Pulmonary artery endothelial cell (primary cell): ENCODE measurements at places on chromosomes 16 and 17. TPM values are rescaled to one million over a fixed set of nuclear protein-coding genes. Genes with fewer than 3 reads are reported as not detected.

RASL10B gene
- 0.20 and 0.49 TPM in 2 replicates for total RNA-seq

ITGA2B gene
- 0.13 and 0.39 TPM in 2 replicates for total RNA-seq

MYH8 gene
- not detected in 2 replicates for total RNA-seq

BRICD5 gene
- total RNA-seq: 1.1 and 6.5 TPM in 2 replicates

CCDC200 gene
- total RNA-seq: not detected in 2 replicates

NOS2 gene
- total RNA-seq: not detected in 2 replicates

CCDC144A gene
- total RNA-seq: 2.6 and 7.2 TPM in 2 replicates

AGRP gene
- not detected in 2 replicates for total RNA-seq

KRTAP2-1 gene
- not detected in 2 replicates for total RNA-seq

MYH2 gene
- not detected in 2 replicates for total RNA-seq

TBC1D3B gene
- total RNA-seq: 0.60 and 0.86 TPM in 2 replicates

NECAB2 gene
- total RNA-seq: 0.04 and 0.20 TPM in 2 replicates

MYH1 gene
- total RNA-seq: not detected in 2 replicates

GRCh38 chr17:29693751-29694150 is 71.0 kb upstream of the CORO6 start:
- no peak for DNase-seq

GRCh38 chr17:82974136-82974952 is 105.1 kb upstream of the METRNL start:
- no peak for DNase-seq

- no peak for DNase-seq
Measured at GRCh38 chr16:27892879-27893278, 170.6 kb downstream of the GSG1L start.

DNA sequence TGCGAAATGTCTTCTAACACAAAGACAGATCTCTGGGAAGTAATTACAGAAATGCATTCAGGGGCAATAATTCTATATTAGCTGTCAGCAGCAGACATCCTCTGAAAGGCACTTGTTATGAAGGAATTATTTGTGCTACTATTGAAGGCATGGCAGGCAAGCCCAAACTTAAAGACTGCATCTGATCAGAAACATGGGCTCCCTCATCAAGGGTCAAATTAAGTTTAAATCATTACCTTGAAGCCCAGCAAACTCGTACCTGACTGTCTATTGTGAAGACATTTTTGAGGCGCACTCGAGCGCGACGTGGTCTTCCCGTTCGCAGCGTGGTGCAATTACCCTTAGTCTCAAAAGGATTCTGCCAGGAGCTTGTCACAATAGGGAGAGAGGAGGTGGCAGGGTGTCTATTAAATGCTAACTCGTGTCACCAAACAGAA is 110.6 kb downstream of the ZNF423 start:
- DNase-seq: no peak

- DNase-seq: no peak
Measured at GRCh38 chr16:84861671-84862070, 41.9 kb downstream of the CRISPLD2 start.

GRCh38 chr16:78817200-78817739 is 717.8 kb downstream of the WWOX start:
- DNase-seq: no peak

GRCh38 chr16:30095166-30096078 is 591 bp downstream of the YPEL3 start:
- no peak for DNase-seq

DNA sequence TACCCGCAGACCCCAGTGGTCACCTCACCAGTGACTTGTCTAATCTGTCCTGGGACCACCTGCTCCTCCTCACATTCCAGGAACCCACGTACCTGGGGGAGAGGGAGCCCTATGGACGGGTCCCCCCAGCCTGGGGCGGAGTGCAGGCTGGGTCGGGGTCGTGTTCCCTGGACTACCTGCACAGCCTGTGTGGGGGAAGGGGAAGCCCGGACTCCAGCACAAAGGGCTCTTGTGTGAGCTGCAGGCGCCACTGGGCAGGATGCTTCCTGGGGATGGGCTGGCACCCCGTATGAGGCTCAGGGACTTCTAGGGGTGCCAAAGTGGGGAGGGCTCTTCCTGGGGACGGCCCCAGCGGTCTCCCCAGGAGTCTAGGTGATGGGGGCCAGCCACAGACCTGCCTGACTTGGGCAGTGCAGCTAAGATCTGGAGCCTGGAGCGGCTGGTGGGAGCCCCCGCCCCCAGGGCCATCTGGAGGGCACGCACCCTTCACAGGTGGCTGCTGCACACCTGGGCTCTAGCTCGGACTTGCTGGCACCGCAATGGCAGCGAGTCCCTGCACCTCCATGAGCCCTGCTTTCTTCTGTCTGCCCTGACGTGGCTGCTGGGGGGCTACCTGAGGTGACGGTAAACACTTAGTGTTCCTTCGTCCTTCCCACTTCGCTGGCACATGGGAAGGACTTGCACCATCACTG is 7.5 kb downstream of the VASN start:
- no peak for DNase-seq

DNA sequence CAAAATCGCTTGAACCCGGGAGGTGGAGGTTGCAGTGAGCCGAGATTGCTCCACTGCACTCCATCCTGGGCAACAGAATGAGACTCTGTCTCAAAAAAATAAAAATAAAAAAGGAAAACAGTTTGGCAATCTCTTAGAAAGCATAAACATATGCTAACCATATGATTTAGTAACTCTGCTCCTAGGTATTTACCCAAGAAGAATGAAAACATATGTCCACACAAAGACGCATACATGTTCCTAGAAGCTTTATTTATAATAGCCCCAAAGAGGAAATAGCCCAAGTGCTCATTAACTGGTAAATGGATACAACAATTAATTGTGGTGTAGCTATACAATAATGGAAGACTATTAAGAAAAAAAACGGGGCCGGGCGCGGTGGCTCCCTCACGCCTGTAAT is 18.5 kb upstream of the CDH1 start:
- no peak for DNase-seq

GRCh38 chr17:7883781-7884386 is 4.7 kb upstream of the CHD3 start:
- no peak for DNase-seq

GRCh38 chr16:86533767-86534351 is 21.2 kb downstream of the MTHFSD start:
- DNase-seq: no peak

DNA sequence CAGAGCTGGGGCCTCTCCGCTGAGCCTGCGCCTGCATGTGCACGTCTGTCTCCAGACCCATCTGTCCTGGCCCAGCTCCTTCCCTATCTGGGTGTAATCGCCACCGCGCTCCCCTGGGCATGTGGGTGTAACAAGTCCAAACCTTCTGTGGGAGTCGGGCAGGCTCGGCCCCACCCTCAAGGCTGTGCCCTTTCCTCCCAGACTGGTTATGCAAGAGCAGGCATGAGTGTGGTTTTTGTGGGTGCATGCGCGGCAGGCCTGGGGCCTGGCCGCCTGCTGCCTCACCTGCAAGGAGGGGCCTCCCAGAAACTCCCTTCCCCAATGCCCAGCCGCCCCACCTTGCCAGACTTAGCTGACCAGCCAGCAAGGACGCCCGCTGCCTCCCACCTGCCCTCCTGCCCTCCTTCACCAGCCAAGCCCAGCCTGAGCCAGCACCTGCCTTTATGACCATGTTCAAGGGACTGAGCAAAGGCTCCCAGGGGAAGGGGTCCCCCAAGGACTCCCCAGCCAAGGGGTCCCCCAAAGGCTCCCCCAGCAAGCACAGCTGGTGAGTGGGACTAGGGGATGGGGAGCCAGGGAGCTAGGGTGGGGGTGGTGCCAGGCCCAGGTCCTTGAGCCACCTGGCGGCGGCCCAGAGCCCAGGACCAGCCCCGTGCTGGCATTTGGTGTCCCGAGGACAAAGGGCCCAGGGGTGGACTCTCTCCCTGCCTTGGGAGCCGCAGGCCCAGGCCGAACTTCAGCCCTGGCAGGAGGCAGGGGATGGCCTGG is at the start of gene EVPLL:
EVPLL (plus strand) TSS at position 342 of the 768 bp plus-strand sequence. CDS start 3,160 bp downstream, outside the sequence.
- no peak for DNase-seq

DNA sequence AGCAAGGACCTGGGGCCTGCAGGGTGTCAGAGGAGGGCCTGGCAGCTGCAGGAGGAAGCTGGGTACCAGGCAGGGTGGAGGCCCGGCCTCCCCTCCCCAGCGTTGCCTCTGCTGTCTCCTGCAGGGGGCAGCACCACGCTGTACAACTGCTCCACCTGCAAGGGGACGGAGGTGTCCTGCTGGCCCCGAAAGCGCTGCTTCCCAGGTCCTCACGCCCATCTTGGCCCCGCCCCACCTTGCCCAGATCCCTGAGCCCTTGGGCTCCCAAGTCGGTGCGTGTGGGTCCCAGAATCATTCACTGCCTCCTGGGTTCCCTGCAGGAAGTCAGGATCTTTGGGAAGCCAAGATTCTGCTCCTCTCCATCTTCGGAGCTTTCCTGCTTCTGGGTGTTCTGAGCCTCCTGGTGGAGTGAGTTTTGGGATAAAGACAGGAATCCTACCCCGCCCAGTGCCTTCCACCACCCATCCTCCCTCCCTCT is 1.2 kb downstream of the TMEM95 start:
- no peak for DNase-seq
